Upper lobe of left lung (tissue), 6 donors: ENCODE measurements at places on chromosomes 7 and 10.

- no peak overlapping the region for H3K4me3 ChIP-seq
- no peak for DNase-seq
- H3K27ac ChIP-seq, result no peak overlapping the region
- no peaks in the 10 kb centered on the region for H3K27me3 ChIP-seq
- H3K36me3 ChIP-seq, result no peaks in the 10 kb centered on the region
Measured at GRCh38 chr10:87552248-87552929, 47.7 kb downstream of the MINPP1 start.

- no peak overlapping the region for H3K4me3 ChIP-seq
- H3K4me1 ChIP-seq, result peaks cover 92% of the 10 kb centered on the region
- H3K27me3 ChIP-seq, result no peaks in the 10 kb centered on the region
Measured at GRCh38 chr7:131011432-131011742, 277.4 kb upstream of the KLF14 start.

DNA sequence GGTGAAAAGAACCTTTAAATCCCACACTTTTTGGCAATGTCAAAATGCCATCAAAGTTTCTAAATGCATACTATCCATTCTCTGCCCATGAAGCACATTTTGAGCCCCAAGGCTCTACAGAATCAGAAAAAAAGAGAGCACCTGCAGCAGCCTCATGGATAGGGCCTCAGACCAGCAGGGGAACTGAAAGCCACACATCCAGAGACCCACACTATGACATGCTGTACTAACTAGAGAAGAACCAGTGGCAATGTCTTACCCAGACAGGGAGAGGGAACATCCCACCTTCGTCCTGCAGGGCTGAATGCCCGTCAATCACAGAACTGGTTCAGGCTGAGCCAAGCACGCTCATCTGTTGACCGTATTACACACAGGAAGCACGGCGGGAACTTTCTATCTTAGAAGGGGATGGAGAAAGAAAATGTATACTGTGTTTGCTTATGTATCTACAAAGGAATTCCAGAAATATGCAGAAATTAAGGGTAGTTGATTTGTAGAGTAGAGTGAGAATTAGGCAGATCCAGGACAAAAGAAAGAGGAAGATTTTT lies 237.2 kb downstream of the GLI3 start:
- H3K36me3 ChIP-seq, result no peaks in the 10 kb centered on the region
- DNase-seq, result no peak
- H3K4me3 ChIP-seq, result no peak overlapping the region
- no peak overlapping the region for H3K27ac ChIP-seq
- no peaks in the 10 kb centered on the region for H3K27me3 ChIP-seq

DNA sequence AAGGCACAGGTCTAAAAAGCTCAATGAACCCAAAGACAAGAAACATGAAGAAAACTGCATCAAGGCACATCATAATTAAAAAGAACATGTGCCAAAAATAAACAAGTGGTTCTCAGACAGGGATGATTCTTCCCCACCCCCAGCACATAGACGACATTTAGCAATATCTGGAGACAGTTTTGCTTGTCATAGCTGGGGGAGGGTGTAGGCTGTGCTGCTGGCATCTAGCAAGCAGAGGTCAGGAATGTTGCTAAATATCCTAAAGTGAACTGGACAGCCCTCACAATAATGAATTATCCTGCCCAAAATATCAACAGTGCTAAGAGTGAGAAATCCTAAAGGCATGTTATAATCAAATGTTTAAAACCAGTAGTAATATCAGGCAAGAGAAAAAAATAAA lies 122.6 kb downstream of the MICU1 start:
- H3K27ac ChIP-seq, result peak overlapping the region; percentile 18
- no peak overlapping the region for H3K4me3 ChIP-seq
- DNase-seq, result no peak
- no peaks in the 10 kb centered on the region for H3K27me3 ChIP-seq
- H3K36me3 ChIP-seq, result no peaks in the 10 kb centered on the region
- no peaks in the 10 kb centered on the region for H3K4me1 ChIP-seq

DNA sequence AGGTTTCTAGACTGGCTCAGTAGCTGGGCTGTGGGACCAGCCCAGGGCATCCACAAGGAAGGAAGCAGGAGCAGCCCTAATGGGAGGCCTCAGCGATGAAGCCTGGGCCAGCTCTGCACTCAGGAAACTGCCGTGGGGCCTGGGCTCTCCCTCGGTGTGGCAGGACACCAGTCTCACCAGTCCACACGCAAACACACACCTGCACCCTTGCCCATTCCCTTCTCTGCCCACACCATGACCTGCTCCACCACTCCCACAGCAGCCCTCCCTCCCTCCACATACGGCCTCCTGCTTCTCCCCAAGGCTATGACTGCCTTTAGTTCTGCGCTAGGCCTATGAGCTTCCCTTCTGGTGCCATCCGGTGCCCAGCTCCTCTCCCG lies 7.1 kb downstream of the FGF8 start:
- peaks cover 12% of the 10 kb centered on the region for H3K27me3 ChIP-seq
- H3K27ac ChIP-seq, result no peak overlapping the region
- H3K4me3 ChIP-seq, result no peak overlapping the region
- no peaks in the 10 kb centered on the region for H3K36me3 ChIP-seq

DNA sequence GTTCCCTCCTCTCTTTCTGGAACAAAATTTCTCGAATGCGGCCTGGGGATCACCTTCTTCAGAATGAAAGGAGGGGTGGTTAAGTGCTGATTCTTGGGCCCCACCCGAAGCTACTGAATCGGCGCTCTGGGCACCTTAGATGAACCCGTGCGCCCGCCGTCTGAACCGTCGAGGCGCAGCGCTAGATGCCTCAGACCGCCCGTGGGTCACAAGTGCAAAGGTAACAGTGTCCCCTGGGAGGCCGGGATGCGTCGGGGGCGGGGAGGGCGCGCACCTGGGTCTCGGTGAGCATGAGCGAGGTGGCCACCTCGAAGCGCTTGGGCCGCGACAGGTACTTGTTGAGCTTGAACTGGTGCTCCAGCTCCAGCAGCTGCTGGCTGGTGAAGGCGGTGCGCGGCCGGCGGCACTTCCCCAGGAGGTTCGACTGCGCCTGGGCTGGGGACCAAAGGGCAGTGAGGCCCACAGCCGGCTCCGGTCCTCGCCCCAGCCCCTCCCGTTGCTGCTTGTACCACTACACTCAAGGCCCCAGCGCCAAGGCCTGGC lies 4.2 kb downstream of the MNX1 start:
- H3K36me3 ChIP-seq, result no peaks in the 10 kb centered on the region
- no peaks in the 10 kb centered on the region for H3K27me3 ChIP-seq
- no peak overlapping the region for H3K4me3 ChIP-seq
- no peak for DNase-seq

GRCh38 chr7:107958764-107959526 lies 44.0 kb downstream of the LAMB1 start:
- H3K36me3 ChIP-seq, result peaks cover 33% of the 10 kb centered on the region
- no peak overlapping the region for H3K4me3 ChIP-seq
- H3K27me3 ChIP-seq, result no peaks in the 10 kb centered on the region
- peak overlapping the region; percentile 64 for H3K27ac ChIP-seq
- DNase-seq, result no peak
- peaks cover 6% of the 10 kb centered on the region for H3K4me1 ChIP-seq

DNA sequence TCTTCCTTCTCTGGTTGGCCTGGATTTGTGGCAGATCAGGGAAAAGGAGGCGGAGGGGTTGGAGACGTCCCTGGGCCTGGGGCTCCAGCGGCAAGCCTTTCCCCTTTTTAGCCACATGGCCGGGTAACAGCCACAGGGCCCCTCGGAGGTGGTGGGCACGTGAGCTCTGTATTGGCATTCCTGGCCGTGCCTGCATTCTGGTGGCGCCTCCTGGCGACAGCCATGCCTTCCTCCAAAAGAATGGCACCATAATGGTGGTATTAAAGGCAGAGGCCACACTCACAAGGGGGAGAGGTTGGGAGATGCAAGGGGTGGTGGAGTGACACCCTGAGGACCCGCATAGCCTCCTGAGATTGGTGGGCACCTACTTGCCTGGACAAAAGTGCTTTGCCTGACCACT lies 3.0 kb upstream of the AQP1 start:
- no peaks in the 10 kb centered on the region for H3K36me3 ChIP-seq
- no peak overlapping the region for H3K4me3 ChIP-seq
- peak overlapping the region; percentile 75 for H3K27ac ChIP-seq
- H3K4me1 ChIP-seq, result peaks cover 66% of the 10 kb centered on the region
- no peak for DNase-seq

DNA sequence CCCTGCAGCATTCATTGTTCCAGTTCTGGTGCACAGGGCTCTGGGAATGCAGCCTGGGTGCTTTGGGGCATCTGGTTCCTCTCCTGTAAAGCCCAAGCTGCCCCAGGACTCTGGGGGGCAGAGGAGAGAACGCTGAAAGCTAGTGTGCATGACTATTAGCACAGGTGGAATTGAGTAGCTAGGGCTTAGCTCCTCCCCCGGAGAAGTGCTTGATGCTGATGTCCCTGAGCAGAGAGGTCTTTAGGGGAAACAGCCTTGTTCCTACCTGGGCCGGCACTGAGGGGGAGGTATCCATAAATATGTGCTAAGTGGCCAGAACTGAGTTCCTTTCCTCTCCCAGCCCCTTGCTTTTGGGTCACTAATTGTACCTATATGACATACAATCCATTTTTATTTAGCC lies 3.9 kb downstream of the ADCY1 start:
- H3K27ac ChIP-seq, result no peak overlapping the region
- DNase-seq, result no peak
- H3K4me3 ChIP-seq, result no peak overlapping the region
- peaks cover 11% of the 10 kb centered on the region for H3K4me1 ChIP-seq
- H3K27me3 ChIP-seq, result peaks cover 16% of the 10 kb centered on the region
- H3K36me3 ChIP-seq, result no peaks in the 10 kb centered on the region

- peak; percentile 99 for DNase-seq
Measured at GRCh38 chr7:101251871-101252659, 7.2 kb upstream of the FIS1 start.

DNA sequence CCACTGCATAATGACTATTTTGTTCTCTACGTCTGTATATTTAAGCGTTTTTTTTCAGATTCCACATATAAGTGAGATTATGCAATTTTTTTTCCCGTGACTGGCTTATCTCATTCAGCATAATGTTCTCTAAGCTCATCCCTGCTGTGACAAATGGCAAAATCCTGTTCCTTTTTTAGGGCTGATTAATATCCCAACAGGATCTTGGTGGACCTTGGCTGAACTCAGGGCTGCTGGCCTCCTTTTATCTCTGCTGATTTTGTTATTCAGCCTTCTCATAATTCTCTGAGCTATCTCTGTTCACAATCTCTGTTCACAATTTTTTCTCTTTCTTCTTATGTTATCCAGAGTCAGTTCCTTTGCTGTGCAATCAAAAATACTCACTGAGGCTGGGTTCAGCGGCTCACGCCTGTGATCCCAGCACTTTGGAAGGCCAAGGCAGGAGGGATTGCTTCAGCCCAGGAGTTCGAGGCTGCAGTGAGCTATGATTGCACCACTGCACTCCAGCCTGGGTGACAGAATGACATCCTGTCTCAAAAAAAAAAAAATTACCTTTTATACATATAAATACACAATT lies 1035.9 kb upstream of the AUTS2 start:
- no peaks in the 10 kb centered on the region for H3K36me3 ChIP-seq
- no peak for DNase-seq
- no peaks in the 10 kb centered on the region for H3K27me3 ChIP-seq
- H3K4me1 ChIP-seq, result no peaks in the 10 kb centered on the region
- no peak overlapping the region for H3K27ac ChIP-seq

GRCh38 chr10:3735175-3735574 lies 49.8 kb downstream of the KLF6 start:
- H3K27ac ChIP-seq, result no peak overlapping the region
- no peaks in the 10 kb centered on the region for H3K36me3 ChIP-seq
- H3K4me1 ChIP-seq, result no peaks in the 10 kb centered on the region
- no peak overlapping the region for H3K4me3 ChIP-seq

DNA sequence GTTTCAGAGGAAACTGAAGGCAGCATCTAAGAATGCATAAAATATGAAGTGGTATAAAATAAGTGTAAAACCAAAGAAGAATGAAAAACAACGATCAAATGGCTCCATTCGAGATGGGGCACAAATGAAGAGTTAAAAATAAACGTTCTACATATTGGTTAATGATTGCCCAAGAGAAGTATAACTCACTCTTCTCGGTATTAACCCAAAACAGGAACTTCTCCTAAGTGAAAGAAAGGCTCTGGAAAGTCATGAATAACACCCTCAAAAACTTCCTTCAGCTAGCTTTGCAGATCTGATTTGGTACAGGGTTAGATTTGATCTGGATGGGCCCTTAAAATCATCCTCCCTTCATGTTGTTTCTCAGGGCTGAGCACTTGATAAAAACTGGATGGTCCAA lies 94.3 kb upstream of the ADO start:
- H3K27ac ChIP-seq, result no peak overlapping the region
- H3K4me3 ChIP-seq, result no peak overlapping the region
- no peak for DNase-seq
- H3K4me1 ChIP-seq, result no peaks in the 10 kb centered on the region
- H3K36me3 ChIP-seq, result no peaks in the 10 kb centered on the region
- H3K27me3 ChIP-seq, result no peaks in the 10 kb centered on the region

GRCh38 chr7:47314248-47314647 lies 267.7 kb downstream of the TNS3 start:
- H3K4me1 ChIP-seq, result no peaks in the 10 kb centered on the region
- no peak for DNase-seq
- peaks cover under 1% of the 10 kb centered on the region for H3K36me3 ChIP-seq
- H3K27ac ChIP-seq, result peak overlapping the region; percentile 23
- H3K27me3 ChIP-seq, result no peaks in the 10 kb centered on the region
- no peak overlapping the region for H3K4me3 ChIP-seq

DNA sequence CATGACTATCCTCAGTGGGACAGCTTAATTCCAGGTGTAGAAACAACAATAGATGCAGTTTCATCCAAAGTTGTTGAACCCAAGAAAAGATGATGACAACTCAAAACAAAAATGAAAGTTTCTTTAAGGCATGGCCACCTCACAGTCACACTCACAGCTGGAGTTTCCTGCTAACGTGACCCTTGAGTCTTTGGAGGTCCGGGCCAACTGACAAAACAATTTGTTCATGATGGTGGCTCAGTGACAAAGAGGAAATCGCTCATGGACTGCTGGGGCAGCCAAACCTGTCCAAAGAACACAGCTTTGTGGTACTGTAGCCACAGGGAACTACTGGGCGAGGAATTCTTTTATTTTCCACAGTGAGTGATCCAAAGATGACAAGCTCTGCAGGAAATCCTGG lies 96.0 kb upstream of the JCAD start:
- no peak for DNase-seq
- H3K4me3 ChIP-seq, result no peak overlapping the region
- H3K27me3 ChIP-seq, result no peaks in the 10 kb centered on the region

DNA sequence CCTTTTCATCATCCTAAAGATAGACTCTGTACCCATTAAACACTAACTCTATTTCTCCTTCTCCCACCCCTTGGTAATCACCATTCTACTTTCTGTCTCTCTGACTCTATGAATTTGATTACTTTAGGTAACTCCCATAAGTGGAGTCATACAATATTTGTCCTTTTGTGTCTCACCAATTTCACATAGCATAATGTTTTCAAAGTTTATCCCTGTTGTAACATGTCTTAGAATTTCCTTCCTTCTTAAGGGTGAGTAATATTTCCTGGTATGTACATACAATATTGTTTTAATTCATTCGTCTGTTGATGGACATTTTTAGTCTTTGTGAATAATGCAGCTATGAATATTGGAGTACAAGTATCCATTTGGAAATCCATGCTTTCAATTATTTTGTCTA lies 50.9 kb upstream of the CDCA7L start:
- H3K27ac ChIP-seq, result no peak overlapping the region
- DNase-seq, result no peak
- no peaks in the 10 kb centered on the region for H3K4me1 ChIP-seq
- no peaks in the 10 kb centered on the region for H3K27me3 ChIP-seq
- H3K4me3 ChIP-seq, result no peak overlapping the region

- no peak for DNase-seq
- no peaks in the 10 kb centered on the region for H3K4me1 ChIP-seq
- H3K36me3 ChIP-seq, result no peaks in the 10 kb centered on the region
- H3K27me3 ChIP-seq, result no peaks in the 10 kb centered on the region
- no peak overlapping the region for H3K4me3 ChIP-seq
- no peak overlapping the region for H3K27ac ChIP-seq
Measured at GRCh38 chr10:83666762-83667161, 472.5 kb upstream of the GHITM start.
